ENCODE measurements at places on chromosomes 3 and 15.

DNA sequence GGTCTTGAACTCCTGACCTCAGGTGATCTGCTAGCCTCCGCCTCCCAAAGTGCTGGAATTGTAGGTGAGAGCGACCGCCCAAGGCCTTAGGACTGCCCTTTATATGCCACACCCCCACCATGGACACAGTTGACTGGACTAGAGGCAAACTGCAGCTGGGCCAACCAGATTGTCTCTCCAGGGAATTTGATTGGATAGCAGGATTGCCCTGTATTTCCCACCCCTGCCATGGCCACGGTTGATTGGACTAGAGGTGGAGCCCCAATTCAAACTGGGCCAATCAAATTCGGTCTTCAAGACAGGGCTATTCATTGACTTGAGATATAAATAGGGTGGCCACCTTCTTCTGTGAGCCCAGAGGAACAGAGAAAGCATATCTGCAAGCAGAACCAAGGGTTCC, 6.9 kb upstream of the CLPX start:
- no peak for DNase-seq

- no peak for DNase-seq
These were observed 13.1 kb upstream of the SCN5A start for GRCh38 chr3:38662544-38662943.

- no peak for DNase-seq
These were observed 61.0 kb upstream of the ST3GAL6 start for GRCh38 chr3:98702166-98702565.

DNA sequence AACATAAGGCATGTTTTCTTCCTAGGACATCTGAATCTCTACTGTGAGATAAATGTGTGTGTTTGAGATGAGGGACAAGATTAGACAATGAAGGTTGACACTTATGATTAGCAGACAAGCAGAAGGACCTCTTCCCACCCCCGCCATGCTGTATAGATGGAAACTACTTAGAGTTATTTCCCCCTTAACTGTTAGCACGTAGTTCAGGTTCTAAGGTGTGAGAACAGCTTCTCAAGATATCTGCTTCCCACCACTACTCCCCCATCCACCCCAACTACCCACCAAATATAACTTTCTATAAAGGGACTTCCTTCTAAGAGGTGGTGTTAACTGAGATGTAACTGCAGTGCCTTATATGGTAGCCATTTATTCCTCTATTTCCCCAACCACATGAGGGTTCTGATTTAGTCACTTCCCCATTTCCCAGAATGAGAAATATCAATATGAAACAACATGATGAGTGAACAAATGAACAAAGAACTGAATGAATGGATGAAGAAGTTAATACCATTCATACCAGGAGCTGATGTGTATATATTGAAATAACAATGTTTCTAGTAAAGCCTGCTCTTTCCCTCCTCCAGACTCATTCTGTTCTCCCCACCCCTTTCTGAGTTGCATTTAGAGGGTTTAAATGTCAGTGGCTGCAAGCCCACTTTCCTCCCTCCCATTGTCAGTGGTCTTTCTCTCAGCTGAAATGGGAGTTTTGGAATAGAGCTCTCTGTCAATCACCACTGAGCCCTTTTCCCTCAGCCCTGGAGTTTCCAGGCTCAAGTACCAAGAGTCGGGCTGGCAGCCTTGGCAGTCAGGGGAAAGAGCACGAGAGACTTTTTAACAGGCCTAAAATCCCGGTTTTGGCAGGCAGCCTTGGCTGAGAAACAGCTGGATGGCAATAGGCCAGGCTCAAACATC, 7.7 kb upstream of the RFTN1 start:
- DNase-seq: no peak

- DNase-seq: no peak
These were observed 715.3 kb downstream of the NR2F2 start for GRCh38 chr15:97045666-97046421.

DNA sequence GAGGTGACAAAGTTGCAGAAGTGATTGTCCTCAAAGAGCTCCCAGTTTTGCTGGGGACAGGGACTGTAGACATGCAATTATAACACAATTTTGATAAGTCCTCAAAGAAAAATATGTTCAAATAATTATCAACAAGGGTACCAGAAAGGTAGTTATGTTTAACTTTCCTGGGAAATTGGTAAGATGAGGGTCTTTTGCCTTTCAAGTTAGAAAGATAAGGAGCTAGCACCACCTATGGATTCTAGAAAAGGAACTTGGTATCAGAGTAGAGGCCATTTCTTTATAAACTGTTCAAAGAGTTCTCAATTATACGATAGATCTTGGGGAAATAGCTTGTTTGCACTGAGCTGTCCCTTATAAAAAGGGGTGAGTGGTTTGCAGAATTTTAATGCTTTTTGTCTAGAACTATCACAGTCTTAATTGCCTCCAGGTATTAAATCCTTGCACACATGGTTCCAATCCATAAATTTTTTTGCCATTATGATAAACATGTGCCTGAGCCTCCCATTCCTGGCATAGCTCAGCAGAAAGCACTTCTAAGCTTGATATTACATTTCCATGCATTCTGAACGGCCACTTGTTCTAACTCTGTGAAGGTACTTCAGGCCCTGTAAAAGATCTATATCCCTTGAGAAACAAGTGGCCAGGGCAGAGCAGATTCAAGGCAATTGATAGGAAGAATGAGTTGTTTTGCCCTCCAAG, 247.5 kb upstream of the LRIG1 start:
- DNase-seq: no peak

DNA sequence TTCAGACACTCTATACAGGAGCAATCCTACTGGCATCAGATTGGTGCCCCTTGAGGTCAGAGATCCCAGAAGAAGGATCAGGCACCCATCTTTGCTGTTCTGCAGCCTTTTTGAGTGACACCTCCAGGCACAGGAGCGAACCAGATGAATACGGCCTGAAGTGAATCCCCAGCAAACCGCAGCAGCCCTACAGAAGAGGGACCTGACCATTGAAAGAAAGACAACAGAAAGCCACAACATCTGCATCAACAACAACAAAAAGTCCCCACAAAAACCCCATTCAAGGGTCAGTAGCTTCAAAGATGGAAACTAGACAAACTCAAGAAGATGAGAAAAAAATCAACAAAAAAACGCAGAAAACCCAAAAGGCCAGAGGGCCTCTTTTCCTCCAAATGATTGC, 130.4 kb downstream of the PPM1L start:
- DNase-seq: no peak

- DNase-seq: no peak
These were observed 22.6 kb downstream of the CRTC3 start for GRCh38 chr15:90552162-90552928.

DNA sequence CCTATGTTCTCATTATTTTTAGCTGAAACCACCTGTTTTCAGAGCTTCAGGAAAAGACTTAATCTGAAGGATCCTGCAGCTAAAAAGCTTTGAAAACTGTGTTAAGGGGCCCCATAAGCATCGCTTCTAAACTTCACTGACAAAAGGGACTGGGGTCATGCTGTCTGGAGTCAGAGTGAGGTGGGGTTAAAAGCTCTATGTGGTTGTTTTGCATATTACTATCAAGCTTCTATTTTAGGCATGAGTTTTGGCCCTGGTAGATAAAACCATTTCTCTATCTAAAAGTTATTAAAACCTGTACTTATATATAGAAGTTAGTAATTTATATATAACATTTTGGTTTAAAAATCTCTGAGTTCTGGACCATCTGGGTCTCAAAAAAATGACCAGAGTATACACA, 45.5 kb downstream of the GPR160 start:
- no peak for DNase-seq

GRCh38 chr3:125646581-125646980, 51.3 kb upstream of the OSBPL11 start:
- no peak for DNase-seq

DNA sequence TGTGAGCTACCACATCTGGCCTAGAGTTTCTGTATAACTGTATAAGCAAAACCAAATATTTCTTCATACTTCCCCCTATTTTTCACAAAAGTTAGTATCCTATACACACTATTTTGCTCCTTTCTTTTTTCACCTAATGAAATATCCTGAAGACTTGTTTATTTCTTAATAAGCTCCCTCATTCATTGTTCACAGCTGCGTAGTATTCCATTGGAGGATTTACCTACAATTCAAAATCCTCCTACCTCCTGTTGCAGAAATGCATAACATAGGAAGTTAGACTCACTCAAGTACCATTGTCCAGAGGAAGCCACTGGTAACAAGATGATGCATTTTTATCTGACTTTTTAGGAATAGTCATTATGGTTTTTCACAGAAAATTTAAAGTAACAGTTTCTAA, 29.6 kb upstream of the TBC1D21 start:
- DNase-seq: no peak

DNA sequence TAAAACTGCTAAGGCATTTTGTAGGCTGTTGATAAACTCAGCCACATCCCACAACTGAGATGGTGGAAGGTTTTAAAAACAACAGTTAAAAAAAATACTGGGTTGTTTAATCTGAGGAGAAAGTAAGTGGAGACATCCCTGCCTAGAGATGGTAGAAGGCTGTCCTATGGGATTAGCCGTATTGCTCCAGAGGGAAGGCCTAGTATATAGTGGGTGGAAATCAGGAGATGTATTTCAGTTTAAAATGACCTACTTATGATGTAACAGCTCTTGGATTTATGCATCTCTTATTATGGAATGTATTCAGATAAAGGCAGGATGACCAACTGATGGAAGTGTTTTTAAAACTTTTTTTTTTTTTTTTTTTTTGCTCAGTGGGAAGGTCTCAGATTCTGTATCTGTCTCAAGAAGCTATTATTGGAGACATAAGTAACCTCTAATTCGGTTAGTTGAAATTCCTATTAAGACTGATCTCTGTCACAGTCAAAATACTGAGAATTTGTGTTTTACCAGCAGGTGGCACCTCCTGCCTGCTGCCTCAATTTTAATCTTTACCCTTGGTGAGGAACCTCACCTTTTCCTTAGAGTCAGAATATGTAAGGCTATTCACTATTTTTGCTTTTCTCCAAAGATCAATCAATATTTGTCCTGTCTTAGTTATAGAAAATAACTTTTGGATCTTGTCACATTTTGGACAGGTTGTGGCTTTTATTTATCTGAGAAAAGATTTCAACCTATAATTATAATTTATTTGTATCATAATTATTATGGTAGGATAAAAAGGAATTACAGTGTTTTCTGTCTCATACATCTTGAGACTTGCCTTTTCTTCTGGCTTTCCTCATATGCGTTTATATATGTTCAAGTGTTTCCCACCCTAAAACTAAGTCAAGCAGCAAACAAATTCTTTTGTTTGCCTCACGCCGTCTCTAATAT, 63.0 kb downstream of the VPS8 start:
- no peak for DNase-seq

- no peak for DNase-seq
These were observed 8.0 kb downstream of the NFKBIZ start for GRCh38 chr3:101857301-101857741.

- no peak for DNase-seq
These were observed 35.1 kb downstream of the TMOD3 start for GRCh38 chr15:51864408-51865056.

- no peak for DNase-seq
These were observed 49.8 kb downstream of the LDHAL6B start for GRCh38 chr15:59256482-59256881.

DNA sequence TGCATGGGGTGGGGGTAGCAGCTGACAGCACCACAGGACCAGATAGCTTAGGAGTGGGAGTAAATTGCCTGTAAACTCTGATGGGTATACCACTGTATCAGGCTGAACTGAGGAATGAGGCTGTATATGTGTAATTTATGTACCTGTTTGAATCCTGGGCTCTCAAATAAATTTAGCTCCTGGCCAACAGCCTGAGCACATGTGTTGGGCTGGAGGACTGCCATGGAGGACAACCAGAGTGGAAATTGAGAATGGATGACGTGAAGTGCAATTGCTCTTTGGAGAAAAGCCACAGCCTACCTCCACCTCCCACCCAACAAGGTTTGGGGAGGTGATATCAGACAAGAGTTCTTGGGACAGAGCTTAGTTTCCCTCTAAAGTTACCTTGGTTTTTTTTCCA, 328.6 kb upstream of the PROK2 start:
- no peak for DNase-seq

- DNase-seq: no peak
These were observed 71.3 kb upstream of the SEC13 start for GRCh38 chr3:10392244-10392643.

DNA sequence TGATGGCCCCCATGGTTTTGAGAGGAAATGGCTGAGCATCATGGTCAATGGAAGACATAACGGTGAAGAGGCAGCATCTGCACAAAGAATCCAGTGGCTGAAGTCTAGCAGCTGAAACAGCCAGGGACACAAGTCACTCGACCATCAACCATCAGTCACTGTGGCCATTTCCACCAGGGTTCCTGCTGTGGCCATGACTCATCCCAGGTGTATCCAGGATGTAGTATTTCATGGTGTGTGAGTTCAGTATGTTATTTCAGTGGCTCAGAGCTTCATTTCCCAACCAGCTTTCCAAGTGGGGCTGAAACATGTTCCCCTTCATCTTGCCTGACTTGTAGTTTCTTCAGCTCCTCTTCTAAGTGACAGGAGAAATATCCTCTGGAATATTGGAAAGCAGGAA, 47.8 kb upstream of the WNT5A start:
- no peak for DNase-seq

DNA sequence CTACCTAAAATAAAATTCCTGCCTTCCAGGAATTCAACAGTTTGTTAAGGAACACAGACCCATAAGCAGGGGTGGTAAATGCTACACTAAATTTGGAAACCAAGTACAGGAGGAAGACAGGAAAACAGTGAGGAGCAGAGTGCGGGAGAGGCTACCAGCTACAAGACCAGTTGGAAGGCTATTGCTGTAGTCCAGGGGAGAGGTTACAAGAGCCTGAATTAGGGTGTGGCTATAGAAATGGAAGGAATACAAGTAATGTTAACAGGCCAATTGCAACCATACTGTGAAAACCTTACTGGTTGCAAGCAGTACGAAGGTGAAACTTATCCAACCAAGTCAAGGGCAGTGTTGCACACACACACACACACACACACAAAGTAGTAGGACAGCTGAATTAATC, 880 bp upstream of the ARMC8 start:
- no peak for DNase-seq

DNA sequence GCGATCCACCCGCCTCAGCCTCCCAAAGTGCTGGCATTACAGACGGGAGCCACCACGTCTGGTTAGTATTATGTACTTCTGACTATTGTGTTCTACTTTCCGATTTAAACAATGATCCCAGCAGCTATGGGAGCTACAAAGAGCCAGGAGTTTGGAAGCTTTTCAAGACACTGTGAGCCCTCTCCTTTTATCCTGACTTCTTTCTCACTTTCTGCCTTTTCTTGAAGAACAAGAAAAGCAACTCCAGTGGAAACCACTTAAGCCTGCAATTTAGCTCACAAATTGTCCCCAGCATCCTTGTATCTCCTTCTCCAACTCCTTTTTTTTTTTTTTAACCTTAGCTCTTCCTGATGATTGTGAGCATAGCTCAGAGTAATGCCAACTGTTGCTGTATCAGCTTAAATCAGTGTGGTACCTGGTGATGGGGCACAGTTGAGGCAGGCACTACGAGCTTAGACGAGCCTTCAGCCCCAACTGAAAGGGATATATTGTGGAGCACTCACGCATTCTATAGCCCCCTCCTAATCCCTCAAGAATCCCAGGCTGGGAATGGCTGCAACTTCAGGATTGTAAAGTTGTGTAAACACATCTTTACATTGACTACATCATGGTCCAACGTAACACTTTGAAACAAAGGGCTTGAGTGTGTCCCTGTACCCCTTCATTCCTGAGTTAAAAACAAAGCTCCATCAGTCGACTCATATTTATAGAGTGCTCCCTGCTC, 677.0 kb downstream of the FHIT start:
- no peak for DNase-seq

Measured in activated T-cell treated with anti-CD3 and anti-CD28 coated beads for 24 hours (primary cell).